ENCODE measurements at places on chromosomes 2 and 18. TPM values are rescaled to one million over a fixed set of nuclear protein-coding genes. Genes with fewer than 3 reads are reported as not detected.
A peak's percentile ranks its signal among the peaks of the same experiment; 100 is the strongest.

The SGPP2 gene
- not detected for total RNA-seq

The RNF144A gene
- total RNA-seq: 13.6 TPM

The MAB21L4 gene
- not detected for total RNA-seq

The B3GNT7 gene
- total RNA-seq: 52.9 TPM

The UBE2F gene
- total RNA-seq: 36.9 TPM

The SPATS2L gene
- total RNA-seq: 74.7 TPM

The STK36 gene
- 20.4 TPM for total RNA-seq

The AOX1 gene
- total RNA-seq: 7.6 TPM

The ATAD2B gene
- 11.4 TPM for total RNA-seq

The RAPGEF4 gene
- total RNA-seq: 0.69 TPM

The ABCB11 gene
- total RNA-seq: 0.66 TPM

The CCDC141 gene
- total RNA-seq: 1.2 TPM

The HJURP gene
- total RNA-seq: 84.5 TPM

The UGT1A10 gene
- total RNA-seq: not detected

The DSEL gene
- total RNA-seq: 9.4 TPM

The XPO1 gene
- total RNA-seq: 279 TPM

DNA sequence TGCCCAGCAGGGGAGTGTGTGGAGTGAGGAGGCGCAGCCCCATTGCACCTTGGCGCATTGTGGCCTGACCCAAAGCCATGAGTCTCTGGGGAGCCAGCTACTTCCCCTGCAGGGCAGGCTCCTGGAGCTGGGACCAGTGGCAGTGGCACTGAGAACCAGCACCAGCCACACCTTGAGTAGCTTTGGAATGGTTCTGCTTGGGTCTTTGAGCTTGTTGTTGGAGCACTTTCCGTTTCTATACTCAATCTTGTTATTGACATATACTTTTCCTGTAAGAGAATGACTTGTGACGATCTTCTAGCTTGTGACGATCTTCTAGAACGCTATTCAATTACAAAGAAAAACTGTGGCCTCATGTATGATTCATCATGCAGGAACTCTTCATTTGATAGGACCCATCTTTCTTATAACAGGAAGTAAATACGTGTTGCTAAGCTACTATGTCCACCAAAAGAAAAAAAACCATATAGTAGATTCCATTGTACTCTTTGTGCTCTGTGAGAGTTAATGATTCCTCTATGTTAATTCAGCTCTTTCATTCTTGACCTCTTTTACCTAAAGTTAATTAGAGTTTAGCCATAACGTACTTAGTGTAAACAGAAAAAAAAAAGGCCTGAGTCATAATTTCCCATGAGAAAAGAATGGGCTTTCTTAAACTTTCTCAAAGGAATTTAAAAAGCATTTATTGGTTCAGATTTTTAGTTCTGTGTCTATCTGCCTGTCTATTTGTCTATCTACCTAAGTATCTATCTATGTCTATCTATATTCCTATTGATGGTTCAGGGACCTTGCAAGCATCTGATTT, 113.1 kb downstream of the GATA6 start:
- no peak for DNase-seq

GRCh38 chr2:20080839-20081415, 29.5 kb upstream of the LAPTM4A start:
- peak; percentile 57 for DNase-seq

DNA sequence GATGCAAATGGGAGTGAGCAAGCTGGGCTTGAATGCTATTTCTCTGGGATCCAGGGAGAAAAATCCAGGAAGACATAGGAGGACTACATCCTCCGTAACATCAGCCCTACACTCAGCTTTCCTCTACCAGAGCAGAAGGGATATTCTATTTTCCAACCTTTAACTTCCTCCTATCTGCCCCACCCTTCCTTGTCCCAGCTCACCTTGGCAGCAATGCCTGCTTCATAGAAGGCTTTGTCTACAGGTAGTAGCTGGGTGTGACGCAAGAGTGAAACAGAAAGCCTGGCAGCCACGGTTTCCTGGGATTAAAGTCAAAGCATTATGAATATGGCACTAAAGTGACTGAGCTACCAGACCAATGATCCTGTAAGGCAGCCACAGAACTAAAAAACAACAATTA, 3.9 kb downstream of the KRTCAP3 start:
- DNase-seq: no peak

GRCh38 chr2:128403814-128404708, 85.4 kb upstream of the HS6ST1 start:
- no peak for DNase-seq

DNA sequence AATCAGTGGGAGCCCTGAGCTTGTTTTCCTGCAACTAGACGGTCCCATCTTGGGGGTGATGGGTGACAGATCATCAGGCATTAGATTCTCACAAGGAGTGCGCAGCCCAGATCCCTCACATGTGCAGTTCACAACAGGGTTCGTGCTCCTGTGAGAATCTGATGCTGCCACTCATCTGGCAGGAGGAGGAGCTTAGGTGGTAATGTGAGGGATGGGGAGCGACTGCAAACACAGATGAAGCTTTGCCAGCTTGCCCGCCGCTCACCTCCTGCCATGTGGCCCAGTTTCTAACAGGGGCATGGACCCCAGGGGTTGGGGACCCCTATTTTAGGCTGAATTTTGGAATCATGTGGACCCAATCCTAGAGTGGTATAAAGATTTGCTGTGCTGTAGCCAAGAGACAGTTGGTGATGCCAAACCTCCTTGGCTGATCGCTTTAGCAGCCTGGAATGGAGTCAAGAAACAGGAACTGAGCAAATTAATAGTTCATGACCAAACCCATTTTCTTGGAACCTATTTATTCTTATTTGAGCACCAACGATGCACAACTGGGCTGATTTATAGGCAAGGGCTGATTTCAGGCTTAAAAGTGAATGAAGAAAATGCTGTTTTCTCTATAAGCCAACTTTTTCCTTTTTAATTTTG, 25.7 kb downstream of the LPIN1 start:
- no peak for DNase-seq

- DNase-seq: no peak
Measured at GRCh38 chr2:82728090-82728489, 1731.0 kb downstream of the SUCLG1 start.

GRCh38 chr2:63975437-63976124, 43.6 kb downstream of the VPS54 start:
- DNase-seq: no peak

- DNase-seq: no peak
Measured at GRCh38 chr2:29817801-29818680, 103.3 kb downstream of the ALK start.

GRCh38 chr2:148901142-148901541, 26.1 kb downstream of the KIF5C start:
- DNase-seq: no peak

- DNase-seq: peak; percentile 89
Measured at GRCh38 chr2:172103471-172104272, 972 bp upstream of the DLX2 start.

GRCh38 chr2:156322686-156323231, 9.8 kb downstream of the NR4A2 start:
- peak; percentile 75 for DNase-seq

DNA sequence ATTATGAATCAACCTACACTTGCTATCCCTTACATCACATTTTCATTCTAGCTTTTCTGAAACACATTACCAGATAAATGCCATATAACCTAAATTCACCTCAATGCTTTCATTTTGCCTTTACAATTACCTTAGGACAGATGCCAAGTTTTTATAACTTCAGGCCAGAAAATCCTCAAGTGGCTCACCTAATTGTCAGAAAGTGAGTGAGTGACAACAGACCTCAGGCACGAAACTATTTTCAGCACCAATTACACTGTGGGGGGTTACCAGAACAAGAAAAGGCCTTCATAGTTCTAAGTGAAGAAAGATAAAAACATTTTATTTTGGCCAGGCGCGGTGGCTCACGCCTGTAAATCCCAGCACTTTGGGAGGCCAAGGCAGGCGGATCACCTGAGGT, 52.3 kb upstream of the ST8SIA5 start:
- no peak for DNase-seq

- DNase-seq: no peak
Measured at GRCh38 chr2:43341959-43342757, 115.8 kb upstream of the ZFP36L2 start.

DNA sequence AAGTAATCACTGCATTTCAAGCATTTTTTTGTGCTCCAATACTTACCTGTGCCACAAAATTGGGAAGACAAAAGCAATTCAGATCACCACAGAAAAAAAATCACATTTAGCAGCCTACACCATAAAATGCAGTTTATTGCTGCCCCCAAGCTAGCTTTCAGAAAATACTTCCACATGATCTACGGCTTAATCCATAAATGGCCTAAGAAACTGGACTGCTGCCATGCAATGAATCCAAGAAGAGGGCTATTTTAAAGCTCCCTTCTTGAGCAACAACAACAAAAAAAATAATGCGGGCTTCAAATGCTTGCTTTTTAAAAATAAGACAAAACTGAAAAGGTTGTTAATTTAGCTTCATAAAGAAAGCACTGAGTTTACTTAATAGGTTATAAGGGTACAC, 272.3 kb downstream of the RAD51AP2 start:
- no peak for DNase-seq

DNA sequence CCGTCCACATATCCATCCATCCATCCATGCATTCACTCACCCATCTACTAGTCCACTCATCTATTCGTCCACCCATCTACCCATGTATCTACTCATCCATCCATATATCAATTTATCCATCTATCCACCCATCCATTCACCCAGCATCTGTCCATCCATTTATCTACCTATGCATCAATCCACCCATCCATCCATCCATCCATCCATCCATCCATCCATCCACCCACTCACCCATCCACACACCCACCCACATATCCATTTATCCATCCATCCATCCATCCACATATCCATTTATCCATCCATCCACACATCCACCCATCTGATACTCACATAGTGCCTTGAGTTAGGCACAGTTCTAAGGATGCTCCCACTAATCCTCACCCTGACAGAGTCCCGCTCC, 99.0 kb downstream of the MBP start:
- DNase-seq: no peak

DNA sequence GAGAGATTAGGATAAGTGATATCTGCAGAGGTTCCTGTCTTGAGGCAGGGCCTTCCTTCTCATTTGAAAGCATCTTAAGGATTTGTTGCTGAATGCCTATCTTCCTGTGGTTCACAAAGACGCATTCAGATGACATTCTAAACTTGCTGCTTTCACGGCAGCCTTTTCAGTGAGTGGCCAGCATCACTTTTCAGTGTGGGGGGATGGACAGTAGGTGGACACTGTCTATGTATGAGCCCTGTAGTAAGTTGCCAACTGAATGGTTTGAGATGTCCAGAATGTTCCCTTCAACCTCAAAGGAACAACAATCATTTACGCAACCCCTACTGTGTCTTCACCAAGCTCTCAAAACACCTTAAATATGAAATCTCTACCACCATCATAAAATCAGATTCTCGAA, 46.6 kb downstream of the SETBP1 start:
- DNase-seq: no peak

DNA sequence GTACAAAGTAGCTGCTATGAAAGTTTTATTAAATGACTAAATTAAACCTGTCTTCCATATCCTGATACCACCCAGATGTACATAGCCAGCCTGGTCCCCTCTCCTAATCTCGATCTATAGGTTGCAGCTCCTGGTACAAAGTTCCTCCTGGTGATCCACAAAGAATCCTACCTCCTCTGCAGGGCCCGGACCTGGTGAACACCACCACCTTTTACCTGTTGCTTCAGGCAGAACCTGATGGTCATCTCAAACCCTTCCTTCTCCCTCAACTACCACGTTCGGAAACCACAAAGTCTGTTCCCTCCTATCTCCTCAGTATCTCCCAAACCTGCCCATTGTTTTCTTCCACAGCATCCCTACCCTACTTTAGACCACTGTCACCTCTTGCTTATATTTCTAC, 15.5 kb downstream of the FOXI3 start:
- no peak for DNase-seq

DNA sequence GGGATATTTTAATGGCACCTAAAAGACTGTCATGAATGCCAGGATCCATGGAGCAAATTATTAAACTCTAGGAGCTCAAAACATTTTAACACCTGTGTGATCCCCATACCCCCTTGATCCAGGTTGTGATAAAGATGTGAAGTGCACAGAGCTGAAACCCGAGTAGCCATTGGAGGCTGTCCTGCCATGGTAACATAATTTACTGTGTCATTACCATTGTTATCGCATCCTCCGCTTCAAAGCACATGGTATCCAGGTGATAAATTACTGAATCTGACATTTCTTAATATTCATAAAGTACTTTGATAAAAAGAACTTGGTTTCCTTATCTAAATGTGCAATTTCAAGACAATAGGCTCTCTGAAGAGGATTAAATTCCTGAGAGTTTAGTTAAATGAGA, 109.3 kb downstream of the CHST9 start:
- DNase-seq: no peak

DNA sequence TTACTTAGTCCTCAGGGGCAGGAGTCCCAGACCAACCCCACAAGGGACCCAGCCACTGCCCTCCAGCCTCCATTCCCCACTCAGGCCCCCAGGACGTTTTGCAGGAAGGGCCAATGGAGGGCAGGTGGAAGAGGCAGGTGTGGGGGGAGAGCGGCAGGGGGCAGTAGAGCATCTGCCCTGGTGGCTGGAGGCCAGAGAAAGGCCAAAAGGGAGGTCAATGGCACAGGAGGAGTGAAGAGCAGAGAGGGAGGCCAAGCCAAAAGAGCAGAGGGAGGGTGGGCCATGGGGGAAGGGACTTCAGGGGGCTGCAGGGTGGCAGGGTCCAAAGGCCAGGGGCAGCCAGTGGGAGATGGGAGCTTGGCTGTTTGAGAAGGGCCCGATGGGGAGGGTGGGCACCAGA, 17.3 kb upstream of the GPR55 start:
- DNase-seq: peak; percentile 73

- no peak for DNase-seq
Measured at GRCh38 chr2:46695283-46695682, 215.9 kb downstream of the TMEM247 start.

DNA sequence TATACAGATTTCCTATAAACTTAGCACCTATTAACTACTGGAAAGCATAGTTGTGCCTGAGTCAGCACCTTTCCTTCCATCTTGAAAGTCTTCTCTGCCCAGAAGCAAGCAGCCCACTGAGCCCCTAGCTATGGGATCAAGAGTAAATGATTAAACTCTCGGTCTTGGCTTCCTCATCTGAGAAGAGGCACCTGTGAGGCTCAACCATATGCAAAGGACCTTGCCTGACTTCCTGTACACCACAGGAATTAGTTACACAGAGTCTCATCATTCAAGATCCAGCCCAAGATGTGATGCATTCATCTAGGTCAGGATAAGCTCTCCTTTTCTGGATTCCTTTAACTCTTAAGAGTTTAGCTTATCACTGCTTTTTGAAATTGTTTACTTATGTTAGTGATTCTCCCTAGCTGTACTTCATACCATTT, 96.0 kb downstream of the CDH2 start:
- no peak for DNase-seq

DNA sequence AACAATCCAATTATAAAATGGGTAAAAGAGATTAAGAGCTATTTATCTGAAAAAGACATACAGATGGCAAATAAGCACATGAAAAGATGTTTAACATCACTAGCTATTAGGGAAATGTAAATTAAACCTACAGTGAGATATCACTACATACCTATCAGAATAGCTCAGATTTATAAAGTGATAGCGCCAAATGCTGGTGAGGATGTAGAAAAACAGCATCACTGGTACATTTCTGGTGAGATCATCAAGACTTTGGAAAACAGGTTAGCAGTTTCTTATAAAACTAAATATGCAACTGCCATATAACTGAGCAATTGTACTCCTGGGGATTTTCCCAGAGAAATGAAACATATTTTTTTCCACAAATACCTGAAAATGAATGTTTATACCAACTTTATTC, 100.4 kb downstream of the ACOXL start:
- DNase-seq: no peak
